GM23248 (cell line): ENCODE measurements at places on chromosomes 13 and 19. TPM values are rescaled to one million over a fixed set of nuclear protein-coding genes. Genes with fewer than 3 reads are reported as not detected.

DNA sequence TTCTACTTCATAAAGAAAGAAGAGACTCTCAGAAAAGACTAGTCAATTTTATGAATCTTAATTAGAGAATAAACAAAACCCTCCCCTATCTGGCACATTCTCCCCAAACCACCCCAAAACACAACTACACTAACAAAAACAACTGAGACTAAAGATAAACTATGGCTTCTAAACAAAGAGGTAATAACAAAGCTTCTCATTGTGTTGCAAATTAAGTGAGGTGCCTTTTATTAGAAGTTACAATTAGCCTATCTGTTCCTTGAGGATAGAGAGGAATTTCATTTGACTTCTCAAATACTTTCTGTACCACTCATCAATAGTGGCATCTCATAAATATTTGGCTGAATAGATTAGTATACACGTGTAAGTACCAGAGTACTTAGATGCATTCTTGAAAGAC lies 1196.2 kb downstream of the PCDH9 start:
- DNase-seq: no peak

- no peak for DNase-seq
These were observed 150.5 kb downstream of the TEX29 start for GRCh38 chr13:111470933-111471332.

DNA sequence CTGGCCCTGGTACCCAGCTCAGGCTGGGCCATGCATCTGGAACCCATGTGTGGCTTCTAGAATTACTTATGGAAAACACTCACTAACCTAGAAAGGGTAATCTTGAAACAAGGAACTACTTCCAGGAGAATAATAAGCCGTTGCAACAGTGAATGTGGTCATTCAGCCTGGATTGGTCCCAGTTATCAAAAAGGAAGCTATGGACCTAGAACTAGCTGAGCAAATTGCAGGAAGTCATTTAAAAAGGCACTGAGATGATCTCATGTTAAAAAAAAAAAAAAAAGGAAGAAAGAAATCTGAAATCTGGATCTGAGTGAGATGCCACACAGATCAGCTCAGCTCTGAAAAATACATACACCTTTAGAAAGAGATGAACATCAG lies 59.6 kb downstream of the DCT start:
- DNase-seq: peak; percentile 7

The KLK12 gene
- polyA plus RNA-seq: not detected in 2 replicates
